ENCODE measurements at places on chromosomes 5 and 9. TPM values are rescaled to one million over a fixed set of nuclear protein-coding genes. Genes with fewer than 3 reads are reported as not detected.

GRCh38 chr9:85511746-85512145 lies 230.0 kb downstream of the AGTPBP1 start:
- DNase-seq: no peak

ARRDC1 gene
- polyA plus RNA-seq: 35.1 TPM

DNA sequence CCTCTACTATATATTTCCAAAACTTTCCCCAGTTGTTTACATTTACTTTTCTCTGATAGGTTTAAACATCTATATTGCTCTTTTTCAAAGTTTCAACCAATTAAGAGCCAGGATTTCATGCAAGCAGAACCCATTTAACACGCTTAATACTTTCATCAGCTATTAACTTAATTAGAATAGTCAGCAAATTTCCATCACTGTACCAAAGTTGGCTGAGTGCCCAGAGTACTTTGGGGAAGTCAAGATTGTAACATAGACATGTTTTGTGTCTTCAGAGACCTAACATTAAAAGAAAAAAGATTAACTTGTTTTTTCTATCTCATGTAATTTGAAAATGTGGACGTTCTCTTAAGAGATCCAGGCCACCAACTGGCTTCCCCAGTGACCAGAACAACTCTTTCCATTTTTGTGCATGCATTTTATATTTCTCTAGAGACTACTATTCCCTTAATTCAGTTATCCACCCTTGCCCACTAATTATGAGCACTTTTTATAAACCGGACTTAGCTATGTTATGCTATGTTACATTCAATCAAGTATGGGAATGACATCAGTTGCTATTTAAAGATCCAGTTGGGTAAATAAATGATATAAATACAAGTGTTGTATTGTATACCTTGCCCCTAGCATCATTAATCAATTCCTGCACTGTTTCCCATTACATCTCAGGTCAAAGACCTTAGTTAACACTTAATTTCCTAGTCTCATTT lies 478.1 kb upstream of the NMUR2 start:
- no peak for DNase-seq

- DNase-seq: no peak
Observed at GRCh38 chr5:145588113-145588512, 247.0 kb downstream of the PRELID2 start.

DNA sequence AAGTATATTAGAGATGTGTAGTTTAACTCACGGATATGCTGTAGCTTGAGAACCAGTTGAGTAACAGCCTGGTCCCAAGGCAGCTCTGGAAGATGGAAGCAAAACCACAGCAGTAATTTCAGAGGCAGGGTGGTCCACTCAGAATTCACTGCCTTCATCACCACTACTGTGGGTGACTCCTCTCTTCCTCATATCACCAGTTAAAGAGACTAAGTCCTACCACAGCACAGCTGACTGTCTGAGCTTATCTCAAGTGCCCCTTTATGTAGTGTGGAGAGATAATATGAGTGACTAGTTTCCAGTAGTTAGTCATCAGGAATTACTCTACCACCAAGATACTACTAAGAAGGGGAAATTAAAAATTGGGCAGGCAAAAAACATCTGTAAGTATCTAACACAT lies 1571.2 kb upstream of the C9orf72 start:
- DNase-seq: no peak

DNA sequence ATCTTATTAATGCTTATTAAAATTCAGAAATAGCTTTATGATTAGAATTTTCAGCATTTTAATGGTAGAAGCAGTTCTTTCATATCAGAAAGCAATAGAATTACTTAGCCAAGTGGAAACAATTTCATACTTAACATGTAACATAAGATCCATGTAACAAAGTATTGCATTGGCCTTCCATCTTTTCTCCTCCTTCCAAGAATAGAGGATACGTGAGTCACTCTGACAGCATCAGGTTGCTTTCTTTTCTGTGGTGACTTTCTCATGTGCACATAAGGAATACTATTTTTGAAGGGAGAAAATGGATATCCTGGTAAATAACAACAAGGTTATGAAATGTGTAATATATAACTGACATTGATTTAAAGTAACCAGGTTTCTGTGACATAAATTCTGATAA lies 272.2 kb downstream of the ANXA1 start:
- DNase-seq: no peak

DNA sequence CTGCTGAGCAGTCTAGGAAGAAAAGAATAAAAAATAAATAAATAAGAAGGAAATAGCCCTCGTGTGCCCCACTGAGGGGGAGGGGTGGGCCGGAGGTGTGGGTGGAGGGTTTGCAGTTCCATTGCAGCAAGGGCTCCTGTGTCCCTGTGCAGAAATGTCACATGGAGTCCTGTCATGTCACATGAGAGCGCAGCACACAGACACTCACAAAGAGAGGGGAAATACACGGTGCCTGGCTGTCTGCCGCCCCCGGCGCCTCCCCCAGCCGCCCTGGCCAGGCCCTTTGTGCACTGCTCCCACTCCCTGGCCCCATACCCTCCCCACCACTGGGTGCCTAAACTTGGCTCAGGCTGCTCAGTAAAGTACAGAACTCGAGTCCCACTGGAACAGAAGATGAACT lies 55.6 kb upstream of the SPTLC1 start:
- DNase-seq: no peak

DNA sequence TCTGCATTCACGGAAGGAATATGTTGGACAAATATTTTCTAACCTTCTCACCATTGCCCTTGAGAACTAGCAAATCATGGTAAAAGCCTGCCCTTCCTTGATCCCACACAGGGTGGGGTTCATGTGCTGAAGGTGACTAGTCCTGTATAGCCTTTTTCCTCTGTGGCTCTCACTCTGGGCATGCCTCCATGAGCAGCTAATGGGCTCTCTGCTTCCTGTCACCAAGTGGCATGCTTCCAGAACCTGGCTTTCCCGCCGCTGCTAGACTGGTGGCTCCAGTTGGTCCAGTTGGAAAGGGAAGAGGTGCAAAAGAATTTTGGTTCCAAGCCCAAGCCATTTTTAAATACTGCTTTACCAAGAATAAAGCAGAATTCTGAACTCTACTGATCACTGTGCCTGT lies 35.5 kb downstream of the FBXO10 start:
- DNase-seq: peak; percentile 3

PLAC8L1 gene
- polyA plus RNA-seq: 0.75 TPM

S1PR3 gene
- 45.5 TPM for polyA plus RNA-seq

- DNase-seq: no peak
Observed at GRCh38 chr5:130237721-130238120, 333.5 kb downstream of the CHSY3 start.

GRCh38 chr5:57176350-57176857 lies 2.5 kb downstream of the GPBP1 start:
- peak; percentile 70 for DNase-seq

GRCh38 chr5:171736976-171737891 lies 48.4 kb upstream of the SMIM23 start:
- peak; percentile 9 for DNase-seq

DNA sequence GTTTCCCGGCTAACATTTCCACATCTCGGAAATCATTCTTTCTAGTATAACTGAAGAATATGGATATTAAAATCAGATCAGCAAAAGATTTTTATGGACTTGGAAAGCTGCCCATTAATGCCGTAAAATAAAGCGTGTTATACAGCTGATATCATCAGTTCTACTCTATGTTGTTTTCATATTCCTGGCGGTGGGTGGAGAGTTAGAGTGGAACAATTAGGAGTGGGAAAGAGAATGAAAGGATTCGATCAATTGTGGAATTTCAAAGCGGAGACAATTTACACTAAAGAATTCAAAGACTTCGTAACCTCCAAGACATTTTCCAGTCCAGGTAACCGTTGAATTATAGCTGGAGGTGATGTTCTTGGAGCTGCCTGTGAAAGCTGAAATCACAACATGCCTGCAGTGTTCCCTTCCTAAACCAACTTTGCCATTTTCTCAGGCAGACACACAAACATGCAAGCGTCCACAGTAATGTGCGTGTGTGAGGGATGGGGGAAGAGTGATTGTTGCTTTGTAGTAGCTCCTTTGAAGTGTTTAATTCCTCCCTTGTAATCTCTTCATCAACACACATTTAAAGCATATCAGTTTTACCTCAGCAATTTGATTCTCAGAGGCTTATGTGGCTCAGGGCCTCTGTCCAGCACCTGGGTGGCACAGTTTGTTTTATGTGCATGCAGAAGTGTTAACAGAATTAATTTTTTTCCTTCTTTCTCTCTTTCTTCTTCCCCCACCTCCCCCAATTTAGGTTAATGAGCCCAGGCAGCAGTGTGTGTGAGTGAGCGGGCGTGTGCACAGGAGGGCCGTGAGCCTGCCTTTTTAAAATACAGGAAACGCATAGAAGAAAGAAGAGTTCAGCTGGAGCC lies 544.1 kb downstream of the RAB3C start:
- DNase-seq: peak; percentile 65

DNA sequence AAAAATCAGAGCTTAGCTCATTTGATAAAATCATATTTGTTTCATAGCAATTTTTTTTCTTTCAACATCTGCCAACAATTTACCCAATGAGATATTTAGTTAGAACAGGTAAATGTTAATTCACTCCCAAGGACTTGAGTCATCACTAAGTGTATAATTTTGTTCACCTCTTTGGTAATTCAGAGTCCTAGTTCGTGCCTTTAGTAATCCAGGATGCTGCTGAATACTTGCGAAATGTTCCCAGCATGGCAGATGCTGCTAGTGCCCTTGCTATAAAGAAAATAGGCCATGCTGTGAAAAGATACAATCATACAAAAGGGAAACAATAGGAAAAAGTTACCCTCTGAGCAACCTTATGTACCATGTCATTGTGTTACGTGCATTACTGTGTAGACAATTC lies 210.5 kb downstream of the CSNK1G3 start:
- no peak for DNase-seq
